ENCODE measurements at places on chromosomes 6 and 20.

- no peak for DNase-seq
Measured at GRCh38 chr20:50172347-50173013, 18.1 kb upstream of the CEBPB start.

DNA sequence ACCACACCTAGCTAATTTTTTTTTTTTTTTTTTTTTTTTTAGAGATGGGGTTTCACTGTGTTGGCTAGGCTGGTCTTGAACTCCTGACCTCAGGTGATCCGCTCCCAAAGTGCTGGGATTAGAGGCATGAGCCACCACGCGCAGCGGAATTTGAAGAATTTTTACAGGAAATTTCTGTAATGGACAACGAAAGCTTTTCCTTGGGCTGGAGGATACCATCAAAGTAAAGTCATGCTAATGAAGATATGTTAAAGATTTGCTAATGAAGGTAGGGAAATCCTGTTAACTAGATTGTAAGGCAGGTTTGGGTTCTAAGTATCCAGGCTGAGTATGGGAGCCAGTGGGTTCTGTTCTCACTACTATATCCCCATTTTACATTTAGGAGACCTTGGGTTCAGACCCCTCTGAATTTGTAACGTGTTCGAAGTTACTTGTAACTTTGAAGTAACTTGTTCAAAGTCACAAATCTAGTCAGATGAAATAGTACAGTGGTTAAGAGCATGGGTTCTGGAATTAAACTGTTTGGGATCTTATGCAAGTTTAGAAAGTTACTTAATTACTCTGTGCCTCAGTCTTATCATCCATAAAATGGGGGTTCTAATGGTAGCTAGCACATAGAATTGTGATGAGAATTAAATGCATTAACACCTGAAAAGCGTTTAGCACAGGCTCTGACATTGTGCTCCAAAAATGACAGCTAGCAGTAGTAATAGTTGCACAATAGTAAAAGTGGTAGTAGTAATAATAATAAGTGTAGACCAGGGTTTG is 123.4 kb upstream of the GPR6 start:
- no peak for DNase-seq

DNA sequence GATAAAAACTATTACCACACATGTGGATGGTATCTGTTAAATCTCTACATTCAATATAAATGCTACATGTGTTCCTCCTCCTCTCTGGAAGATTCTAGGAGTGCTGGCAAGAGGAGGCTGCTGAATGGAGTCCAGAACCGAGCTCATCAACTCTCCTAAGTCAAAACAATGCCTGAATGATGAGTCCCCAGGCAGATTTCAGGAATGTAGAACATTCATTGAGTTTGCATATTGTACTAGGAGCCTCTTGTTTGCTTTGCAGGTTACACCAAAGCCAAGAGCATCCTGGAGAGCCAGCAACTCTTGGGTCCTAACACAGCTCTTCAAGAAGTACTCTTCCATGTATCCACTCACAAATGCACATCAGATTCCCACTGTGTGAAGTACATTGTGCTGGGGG is 117.6 kb upstream of the UST start:
- DNase-seq, result no peak

- DNase-seq, result peak; percentile 65
Measured at GRCh38 chr6:134123666-134124208, 71.3 kb upstream of the SLC2A12 start.

GRCh38 chr20:46367967-46368901 is 38.2 kb downstream of the ELMO2 start:
- no peak for DNase-seq

DNA sequence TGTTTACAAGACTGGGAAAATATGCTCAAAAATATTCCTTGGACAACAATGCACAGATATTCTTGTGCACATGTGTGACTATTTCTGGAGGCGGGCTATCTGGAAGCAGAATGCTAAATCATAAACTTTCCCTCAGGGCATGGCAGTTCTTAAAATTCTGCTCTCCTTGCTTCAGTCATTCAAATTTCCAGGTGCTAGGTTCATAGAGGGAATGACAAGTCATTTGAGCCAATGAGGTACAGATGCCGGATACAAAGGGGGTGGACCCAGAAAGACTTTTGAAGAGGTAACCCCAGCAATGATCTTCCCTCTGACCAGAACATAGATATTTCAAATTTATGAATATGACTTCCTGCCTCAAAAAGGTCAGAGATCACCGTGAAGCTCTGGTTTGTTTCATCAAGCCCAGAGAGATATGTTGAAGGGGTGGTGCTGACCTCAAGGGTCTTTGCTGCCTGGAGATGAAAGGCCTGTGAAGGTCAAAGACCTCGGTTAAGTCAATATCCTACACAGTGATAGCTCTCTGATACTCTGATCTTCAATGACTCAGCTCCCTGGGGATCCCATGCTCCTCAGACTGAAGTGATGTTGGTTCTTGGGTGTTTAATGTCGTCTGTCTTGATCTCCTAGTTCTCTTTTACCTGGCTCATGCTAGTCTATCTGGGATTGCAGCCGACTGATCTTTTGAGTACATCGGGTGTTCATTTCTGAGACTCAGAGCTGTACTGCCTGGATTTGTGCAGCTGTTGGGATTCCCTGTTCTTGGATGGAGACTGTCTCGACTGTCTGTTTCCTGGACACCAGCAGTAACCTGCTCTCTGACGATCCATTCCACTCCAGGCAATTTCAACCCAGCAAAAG is 47.5 kb upstream of the TSHZ2 start:
- DNase-seq, result no peak

GRCh38 chr6:69456086-69456485 is 340.7 kb downstream of the LMBRD1 start:
- no peak for DNase-seq

GRCh38 chr20:19583532-19584175 is 174.4 kb upstream of the RIN2 start:
- peak; percentile 8 for DNase-seq

DNA sequence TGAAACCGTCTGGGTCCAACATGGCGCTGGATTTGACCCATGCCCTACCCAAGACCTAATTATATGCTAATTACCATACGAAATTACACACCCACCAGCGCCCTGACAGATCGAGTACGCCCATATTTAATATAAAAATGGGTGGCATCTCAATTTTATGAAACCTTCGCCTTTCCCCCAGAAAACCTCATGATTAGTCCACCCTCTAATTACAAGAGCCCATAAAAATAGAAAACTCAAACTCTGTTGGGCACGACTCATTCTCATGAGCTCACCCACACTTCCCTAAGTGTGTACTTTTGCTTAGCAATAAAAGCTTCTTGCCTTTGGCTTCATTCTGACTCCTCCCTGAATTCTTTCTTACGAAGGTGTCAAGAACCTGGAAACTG is 136.4 kb downstream of the OR2B2 start:
- DNase-seq, result no peak

DNA sequence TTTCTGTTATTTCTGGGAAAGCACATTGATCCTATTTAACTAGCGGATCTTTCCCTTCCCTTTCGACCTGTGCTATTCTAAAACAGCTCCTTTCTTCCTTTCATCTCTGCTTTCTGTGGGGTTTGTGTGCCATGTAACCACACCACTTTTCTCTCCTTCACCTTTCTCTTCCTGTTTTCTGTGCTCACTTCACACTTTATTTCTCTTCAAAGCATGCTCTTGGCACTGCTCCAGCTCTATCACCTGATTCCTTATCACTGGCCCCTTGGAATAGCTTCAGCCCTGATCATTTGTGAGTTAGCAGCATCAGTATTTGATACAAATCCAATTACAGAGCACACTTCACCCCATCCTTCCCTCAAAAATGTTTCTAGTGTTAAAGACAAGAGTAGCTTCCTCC is 8.1 kb upstream of the METTL24 start:
- no peak for DNase-seq

- DNase-seq, result no peak
Measured at GRCh38 chr20:57611586-57612311, 8.5 kb downstream of the ZBP1 start.

DNA sequence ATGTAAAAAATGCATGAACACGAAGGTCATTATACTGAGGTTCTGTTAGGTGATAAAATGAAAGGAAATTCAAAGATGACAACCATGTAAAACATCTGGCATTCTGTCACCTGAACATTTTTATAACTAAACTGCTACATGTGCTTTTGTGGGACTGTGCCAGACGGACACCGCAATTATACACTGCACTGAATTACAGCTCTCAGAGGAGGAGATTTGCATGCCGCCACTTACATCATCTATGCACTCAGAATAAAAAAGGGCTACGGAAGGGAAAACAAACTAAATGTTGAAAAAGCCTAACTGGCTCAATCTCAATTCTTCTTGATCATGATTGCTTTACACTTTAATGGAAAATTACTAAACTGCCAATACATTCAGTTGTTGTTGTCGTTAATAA is 614.0 kb upstream of the EYS start:
- DNase-seq, result no peak

- no peak for DNase-seq
Measured at GRCh38 chr20:8616792-8617191, 452.1 kb upstream of the PLCB4 start.

DNA sequence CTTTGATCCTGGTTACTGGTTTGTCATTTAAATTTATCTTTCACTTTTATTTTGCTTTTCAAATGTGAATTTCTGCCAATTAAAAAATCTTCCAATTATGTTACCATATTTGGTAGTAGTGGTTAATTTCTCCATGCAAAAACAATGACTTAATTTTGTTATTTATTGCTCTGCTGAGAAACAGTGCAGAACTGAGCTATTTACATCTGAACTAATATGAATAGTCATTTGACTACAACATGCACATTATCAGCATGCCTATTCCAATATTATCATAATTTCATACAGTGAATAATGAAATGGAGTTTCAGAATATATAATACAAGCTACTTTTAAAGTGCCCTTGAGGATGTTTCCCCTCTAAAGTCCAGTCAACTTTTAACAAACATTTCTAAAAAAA is 517 bp downstream of the PLN start:
- DNase-seq, result no peak

DNA sequence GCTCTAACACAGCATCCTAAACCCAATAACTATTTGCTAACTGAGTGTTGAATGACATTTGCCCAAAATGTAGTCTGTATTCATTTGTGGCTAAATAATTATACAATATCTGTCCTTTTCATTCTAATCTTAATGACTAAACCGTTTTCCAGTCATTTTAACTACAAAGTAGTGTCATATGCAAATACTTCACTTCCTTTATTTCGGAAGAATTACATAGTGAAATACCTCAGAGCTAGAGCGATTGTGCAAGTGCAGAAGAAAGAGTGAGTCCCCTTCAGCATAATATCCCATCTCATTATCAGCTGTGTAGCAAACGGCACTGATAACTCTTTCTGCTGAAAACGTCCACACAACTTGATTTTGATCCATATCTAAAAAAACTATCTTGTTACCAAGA is 66.2 kb downstream of the ROS1 start:
- no peak for DNase-seq

- no peak for DNase-seq
Measured at GRCh38 chr20:23125159-23125558, 39.0 kb upstream of the CD93 start.

DNA sequence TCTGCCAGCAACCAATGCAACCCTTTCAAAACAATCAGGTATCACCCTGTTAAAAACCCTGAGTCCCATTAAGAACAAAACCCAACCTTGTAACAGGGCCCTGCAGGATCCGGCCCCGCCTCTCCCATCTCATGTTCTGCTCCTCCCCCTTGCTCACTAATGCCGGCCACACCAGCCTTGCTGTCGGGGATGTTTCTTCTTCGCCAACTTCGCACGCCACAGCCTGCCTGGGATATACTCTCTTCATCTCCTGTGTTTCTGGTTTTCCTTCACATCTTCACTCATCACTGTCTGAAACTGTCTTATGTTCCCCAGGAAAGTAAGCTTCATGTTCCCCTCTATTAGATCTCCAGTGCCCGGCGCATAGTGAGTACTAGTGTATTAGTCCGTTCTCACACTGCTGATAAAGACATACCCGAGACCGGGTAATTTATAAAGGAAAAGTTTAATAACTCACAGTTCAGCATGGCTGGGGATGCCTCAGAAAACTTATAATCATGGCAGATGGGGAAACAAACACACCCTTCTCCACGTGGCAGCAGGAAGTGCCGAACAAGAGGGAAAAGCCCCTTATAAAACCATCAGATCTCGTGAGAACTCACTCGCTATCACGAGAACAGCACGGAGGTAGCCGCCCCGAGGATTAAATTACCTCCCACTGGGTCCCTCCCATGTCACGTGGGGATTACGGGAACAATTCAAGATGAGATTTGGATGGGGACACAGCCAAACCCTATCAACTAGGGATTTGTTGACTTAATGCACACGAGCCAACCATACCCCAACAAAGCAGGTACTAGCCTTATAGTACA is 5.1 kb downstream of the TP53RK start:
- DNase-seq, result no peak

- no peak for DNase-seq
Measured at GRCh38 chr20:46156065-46156464, 38.0 kb downstream of the CD40 start.

GRCh38 chr6:52106994-52107393 is 19.6 kb upstream of the PKHD1 start:
- no peak for DNase-seq

DNA sequence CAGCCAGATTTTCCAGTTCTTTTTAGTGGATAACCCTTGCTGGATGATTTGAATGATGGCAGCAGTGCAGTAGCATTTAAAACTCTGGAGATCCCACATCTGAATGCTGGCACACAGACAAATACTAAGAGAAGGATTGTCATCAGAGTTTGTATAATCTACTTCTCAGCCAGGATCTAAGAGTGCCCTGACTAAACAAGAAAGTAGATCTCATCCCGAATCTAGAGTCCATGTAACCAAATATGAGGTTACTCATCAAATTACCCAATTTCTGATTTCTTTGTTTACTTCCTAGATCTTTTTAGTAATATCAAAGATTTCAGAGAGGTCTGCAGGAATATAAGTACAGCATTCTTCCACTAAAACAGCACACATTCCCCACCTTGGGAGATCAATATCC is 7.8 kb downstream of the TMC2 start:
- DNase-seq, result no peak

DNA sequence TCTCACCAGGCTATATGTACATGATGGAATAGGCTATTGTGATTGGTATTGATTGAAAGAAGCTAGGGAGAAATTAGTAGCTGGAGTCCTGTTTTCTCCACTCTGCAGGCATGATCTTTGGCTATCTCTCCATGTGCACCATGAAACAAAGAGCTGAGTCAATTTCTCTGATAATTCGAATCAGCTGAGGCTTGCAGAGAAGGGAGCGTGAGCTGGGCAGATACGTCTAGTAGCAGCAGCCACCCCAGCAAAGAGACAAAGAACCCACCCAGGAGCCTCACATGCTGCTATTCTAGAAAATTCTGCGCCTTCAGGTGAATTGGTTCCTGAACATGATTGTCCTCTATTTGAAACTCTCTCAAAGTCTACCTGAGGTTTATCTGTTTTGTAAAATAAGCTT is 6.9 kb upstream of the SGK1 start:
- no peak for DNase-seq

GRCh38 chr20:46630306-46630705 is 21.0 kb downstream of the SLC13A3 start:
- DNase-seq, result no peak

Measured in Panc1 (cell line).